Epithelial cell of proximal tubule (primary cell): ENCODE measurements at places on chromosomes 6 and 20. TPM values are rescaled to one million over a fixed set of nuclear protein-coding genes. Genes with fewer than 3 reads are reported as not detected.

MUC22 gene
- 0.06 TPM in 1 of 2 replicates, not detected in the other for total RNA-seq

- DNase-seq = no peak
These were observed 9.4 kb downstream of the CCN5 start for GRCh38 chr20:44724423-44725091.

- DNase-seq = no peak
These were observed 228.6 kb upstream of the PMEPA1 start for GRCh38 chr20:57938158-57939108.

GRCh38 chr20:59469267-59470252 is 134.8 kb upstream of the PHACTR3 start:
- DNase-seq = no peak

GRCh38 chr6:148005806-148006205 is 336.8 kb upstream of the SASH1 start:
- no peak for DNase-seq

PRDM13 gene
- not detected in 2 replicates for total RNA-seq

DOK5 gene
- 1.9 and 4.4 TPM in 2 replicates for total RNA-seq

- DNase-seq = no peak
These were observed 86.1 kb downstream of the LINC00237 start for GRCh38 chr20:21019814-21020658.

DNA sequence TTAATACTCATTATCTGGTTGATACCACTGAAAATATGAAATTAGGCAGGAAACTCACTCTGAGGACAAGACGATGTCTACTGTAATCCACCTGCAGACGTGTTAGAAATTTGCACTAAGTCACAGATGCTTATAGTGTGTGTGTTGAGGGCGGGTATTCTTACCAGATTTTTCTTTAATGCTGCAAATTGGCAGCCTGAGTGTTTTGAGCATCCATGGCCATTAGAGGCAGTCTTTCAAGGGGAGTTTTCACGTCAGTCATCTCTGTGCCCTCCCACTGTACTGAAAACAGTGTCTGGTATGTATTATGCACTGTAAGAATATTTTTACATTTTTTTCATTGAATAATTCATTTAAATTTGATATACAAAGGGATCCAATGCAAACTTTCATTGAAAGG is 266.5 kb upstream of the QKI start:
- DNase-seq = no peak

DNA sequence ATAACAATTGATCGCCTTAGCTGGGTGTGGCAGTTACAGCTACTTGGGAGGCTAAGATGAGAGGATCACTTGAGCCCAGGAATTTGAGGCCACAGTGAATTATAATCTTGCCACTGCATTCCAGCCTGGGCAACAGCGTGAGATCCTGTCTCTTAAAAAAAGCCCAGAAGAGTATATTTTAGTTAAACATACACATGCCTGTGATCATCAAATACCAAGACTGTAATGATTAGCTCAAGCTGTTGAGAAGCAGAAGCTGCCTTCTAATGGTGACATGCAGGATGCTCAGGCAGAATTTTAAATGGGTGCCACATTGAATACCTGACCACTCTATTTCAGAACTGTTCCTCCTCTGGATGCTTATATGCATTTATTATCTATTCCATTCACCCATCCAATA is 8.9 kb upstream of the TMEM14A start:
- no peak for DNase-seq

DNA sequence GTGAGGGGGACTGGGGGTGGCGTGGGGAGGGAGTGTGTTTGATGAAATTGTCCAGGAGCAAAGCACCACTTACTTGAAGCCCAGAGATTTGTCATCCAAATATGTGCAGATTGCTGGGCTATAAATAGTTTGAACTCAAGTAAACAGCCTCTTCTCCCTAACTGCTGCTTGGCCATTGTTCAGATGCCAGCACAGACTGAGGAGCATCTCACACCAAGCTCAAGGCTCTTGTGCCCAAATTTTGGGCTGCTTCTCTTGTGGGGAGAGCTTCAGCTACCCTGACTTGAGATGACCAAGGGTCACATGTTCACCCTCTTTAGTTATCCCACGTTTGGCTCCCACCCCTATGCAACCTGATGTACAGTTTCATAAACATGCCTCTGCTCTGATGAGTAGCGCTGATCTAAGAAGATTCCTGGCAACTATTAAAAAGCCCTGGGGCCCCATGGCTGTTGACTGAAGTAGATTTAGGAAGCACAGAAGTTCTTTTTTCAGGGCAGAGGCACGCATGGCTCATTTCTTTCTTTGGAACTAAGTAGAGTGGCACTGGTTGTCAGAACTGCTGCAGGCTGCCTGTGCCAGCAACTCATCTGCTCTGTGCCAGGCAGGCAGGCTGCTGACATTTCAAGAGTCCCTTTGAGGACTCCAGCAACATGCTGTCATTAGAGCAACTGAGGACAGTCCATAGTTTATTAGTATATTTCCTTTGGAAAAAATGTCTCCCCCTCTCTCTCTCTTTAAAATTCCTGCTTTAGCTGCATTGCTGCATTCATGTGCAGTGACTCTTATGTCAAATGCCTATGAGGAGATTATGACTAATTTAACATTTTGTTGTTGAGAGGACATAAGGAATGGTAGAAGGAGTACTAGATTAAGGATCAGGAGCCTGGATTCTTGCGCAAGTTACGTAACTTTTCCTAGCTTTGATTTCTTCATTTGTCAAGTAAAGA is 9.6 kb upstream of the PKIG start:
- DNase-seq = peak; percentile 69

- DNase-seq = no peak
These were observed 546.1 kb upstream of the MAN1A1 start for GRCh38 chr6:119895626-119896025.

DNA sequence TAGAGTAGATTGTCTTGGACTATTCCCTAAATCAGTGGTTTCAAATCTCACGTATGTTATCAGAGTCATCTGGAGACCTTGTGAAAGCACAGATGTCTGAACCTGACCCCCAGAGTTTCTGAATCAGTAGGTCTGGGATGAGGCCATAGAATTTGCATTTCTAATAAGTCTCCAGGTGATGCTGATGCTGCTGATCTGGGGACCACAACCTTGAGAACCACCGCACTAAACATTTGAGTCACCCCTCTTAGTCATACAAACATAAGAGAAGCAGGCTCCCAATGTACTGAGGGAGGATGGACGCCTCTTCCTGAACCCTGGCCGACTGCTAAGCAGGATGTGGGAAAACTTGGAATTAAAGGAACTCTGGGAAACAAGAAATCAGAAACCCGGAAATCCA is 187.8 kb upstream of the PRDM1 start:
- DNase-seq = no peak

COL9A1 gene
- not detected in 2 replicates for total RNA-seq

PHACTR2 gene
- total RNA-seq = 13.8 and 15.9 TPM in 2 replicates

DNA sequence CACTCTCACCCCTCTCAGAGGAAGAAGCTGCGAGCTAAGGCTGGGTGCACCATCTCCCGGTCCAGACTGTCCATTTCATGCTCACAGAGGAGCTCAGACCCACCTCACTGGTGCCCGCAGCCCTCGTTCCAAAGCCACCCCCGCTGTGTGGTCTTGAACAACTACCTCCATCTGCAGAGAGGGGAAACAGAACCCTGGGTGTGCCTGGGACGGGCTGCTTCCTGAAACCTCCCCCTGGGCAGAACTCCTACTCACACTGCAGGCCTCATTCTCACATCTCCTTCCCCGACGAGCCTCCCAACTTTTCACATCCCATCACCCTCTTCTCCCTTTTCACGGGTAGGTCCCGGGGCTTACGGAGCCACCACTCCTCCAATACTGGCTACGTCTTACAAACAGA is 18.1 kb downstream of the PMEPA1 start:
- no peak for DNase-seq

GRCh38 chr6:80411486-80411885 is 305.0 kb downstream of the BCKDHB start:
- no peak for DNase-seq

PLTP gene
- total RNA-seq = 20.9 and 38.5 TPM in 2 replicates

GRCh38 chr20:37366743-37367142 is 20.8 kb downstream of the SRC start:
- no peak for DNase-seq

DNA sequence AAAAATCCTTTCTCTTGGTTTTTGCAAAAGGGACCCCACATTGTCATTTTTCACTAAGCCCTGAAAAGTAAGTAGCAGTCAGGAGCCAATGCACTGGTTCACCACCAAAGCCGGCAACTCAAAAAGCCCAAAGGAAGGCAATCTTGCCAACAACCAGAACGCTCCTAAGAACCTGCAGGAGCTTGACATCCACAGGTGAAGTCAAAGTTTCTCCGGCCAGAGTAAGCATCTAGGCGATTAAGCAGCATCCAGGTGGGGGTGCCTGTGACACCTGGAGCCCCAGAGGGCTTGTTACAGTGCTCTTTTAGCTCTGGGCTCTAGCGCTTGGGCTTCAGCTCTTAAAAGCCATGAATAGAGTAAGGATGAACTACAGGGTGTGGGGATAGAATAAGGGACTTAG is 36.1 kb downstream of the SLC35D3 start:
- no peak for DNase-seq

DNA sequence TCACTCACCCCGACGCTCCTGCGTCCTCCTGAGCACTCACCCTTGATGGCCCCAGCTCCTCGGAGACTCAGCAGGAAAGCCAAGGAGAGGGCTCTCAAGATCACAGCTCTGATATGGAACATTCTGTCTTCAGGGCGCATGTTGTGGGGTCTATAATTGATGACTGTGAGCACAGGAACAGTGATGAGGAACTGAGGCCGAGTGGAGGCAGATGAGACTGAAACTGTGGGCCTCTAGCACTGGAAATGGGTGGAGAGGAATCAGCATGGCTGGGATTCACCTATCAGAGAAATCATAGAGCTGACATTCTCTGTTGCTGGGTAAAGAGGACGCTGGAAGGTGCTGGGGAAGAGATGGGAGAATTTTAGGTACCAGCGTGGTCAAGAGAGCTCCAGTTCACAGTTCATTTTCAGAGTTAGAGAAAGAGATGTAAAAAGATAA is at the start of gene HLA-DPA1:
Gene HLA-DPA1 (minus strand): TSS at position 219 of the 441 bp plus-strand sequence.
- no peak for DNase-seq

DNA sequence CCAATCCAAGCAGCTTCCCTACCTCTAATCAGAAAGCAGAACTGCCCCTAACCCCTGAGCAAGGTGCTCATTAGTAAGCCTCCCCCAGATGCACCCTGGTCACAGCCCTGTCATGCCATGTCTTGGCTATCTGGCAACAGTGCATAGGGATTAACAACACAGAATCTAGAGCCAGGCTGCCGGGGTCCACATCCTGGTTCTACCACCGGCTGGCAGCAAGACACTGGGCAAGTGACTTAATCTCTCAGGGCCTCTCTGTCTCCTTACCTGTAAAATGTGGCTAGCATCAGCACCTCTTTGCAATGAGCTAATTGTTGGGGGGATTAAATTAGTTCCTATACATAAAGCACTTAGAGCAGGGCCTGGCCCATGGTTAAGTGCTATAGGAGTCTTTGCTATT is 68.1 kb downstream of the CPNE5 start:
- no peak for DNase-seq

DNA sequence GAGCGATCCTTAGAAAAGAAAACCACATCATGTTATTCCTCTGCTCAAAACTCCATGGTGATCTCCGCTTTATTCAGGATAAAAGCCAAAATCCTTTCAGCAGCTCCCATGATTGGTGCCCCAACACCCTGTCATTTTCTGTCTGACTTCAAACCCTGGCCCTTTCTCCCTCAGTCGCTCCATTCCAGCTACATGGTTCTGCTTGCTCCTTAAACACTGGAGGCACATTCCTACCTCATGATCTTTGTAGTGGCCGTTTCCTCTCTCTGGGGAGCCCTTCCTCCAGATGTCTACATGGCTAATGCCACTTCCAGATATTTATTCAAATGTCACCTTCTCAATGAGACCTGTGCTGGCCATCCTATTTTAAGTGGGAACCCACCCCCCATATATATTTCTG is 100.8 kb downstream of the CAP2 start:
- no peak for DNase-seq

DNA sequence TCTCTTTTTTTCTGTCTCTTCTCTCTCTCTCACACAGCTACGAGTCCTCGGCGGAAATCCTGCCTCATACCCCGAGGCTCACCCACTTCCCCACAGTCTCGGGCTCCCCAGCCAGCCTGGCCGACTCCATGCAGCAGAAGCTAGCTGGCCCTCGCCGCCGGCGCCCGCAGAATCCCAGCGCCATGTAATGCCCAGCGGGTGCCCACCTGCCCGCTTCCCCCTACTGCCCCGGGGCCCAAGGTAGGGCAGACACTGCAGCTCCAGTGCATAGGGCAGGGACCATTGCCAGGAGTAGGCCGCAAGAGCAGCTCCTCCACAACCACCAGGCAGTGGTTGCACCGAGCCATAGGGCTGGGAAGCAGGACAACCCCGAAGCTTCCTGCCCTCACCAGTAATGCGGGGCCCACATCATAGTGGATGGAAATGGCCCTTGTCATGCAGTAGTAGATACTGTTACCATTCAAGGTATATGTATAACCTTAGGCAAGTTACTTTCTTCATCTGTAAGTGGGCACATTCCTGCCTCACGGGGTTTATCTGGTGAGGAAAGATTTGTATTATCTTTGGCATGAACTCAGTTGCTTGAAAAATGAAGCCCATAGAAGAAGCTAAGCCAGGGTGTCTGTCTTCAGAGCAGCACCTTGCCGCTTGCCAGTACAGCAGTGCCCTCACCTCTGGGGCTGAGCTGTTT is 36.9 kb upstream of the ID1 start:
- DNase-seq = no peak

- no peak for DNase-seq
These were observed 29.5 kb upstream of the ARID1B start for GRCh38 chr6:156747715-156748114.

GRCh38 chr6:70735513-70735912 is 67.8 kb downstream of the SMAP1 start:
- no peak for DNase-seq

- DNase-seq = no peak
These were observed 24.1 kb upstream of the NFATC2 start for GRCh38 chr20:51566594-51566993.

GRCh38 chr6:157424491-157425020 is 43.6 kb downstream of the ZDHHC14 start:
- DNase-seq = peak; percentile 64

RAMACL gene
- 0.07 and 0.12 TPM in 2 replicates for total RNA-seq

GRCh38 chr6:161870236-161870901 is 596.5 kb upstream of the AGPAT4 start:
- no peak for DNase-seq

DNA sequence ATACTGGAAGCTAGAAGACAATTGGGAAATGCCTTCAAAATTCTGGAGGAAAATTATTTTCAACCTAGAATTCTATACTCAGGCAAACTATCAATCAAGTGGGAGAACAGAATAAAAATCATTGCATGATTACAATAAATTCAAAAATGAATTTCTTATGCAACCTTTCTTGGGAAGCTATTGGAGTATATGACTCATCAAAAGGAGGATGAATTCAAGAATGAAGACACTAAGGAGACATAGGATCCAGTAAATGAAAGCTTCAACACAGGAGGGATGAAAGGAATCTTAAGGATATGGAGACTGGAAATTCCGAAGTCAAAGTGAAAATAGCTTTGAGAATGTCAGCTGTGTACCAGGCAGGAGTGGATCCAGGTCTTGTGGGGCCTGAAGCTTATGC is 12.6 kb upstream of the UBR2 start:
- DNase-seq = no peak

TSPYL4 gene
- total RNA-seq = 8.5 and 10.5 TPM in 2 replicates

COX4I2 gene
- not detected in 2 replicates for total RNA-seq
